ENCODE measurements at places on chromosomes 2 and 18.

GRCh38 chr2:66470199-66470598 lies 35.3 kb downstream of the MEIS1 start:
- no peak for DNase-seq

- DNase-seq: peak; percentile 81
These were observed 100.1 kb downstream of the CRACDL start for GRCh38 chr2:98835831-98836385.

DNA sequence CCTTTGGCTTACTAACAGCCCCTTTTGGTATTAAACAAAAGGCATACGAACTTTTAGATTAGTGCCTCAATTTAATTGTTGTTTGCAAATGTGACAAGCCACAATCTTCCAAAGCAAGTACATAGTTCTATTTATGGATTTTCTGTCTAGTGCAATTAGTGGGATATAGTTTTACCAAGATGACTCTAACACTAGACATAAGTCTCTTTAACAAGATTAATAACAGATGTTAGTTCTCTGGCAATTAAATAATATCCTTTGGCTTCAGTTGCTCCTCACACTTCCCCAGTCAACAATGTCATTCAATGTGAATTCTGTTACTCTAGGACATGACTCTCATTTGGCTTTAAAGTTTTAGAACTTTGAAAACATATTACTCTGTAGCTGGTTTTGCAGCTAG lies 16.7 kb upstream of the MC4R start:
- no peak for DNase-seq

GRCh38 chr2:172545408-172546075 lies 10.3 kb upstream of the PDK1 start:
- no peak for DNase-seq

DNA sequence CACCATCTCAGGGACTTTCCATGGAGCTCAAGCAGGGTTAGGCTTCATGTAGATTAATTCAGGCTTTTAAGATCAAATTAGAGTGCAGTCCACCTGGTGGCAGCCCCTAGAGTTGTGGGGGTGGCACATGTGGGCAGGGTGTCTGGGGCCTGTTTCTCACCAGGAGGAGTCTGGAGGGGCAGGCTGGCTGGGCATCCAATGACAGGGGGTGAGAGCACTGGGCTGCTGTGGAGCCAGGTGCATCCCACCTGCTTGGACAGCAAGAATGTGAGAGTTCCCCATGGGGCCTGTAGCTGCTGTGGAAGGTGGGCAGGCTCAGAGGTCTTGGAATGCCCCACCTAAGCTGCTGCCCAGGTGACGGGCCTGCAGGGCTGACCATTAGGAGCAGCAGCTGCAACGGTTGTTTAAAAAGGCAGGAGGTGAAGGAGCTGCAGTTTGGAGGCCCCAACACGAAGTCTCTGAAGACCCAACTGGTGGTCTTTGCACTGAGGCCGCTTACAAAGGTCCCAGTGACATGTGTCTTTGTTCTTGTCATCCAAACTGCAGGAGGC lies 686.3 kb upstream of the HS6ST1 start:
- no peak for DNase-seq

- no peak for DNase-seq
These were observed 42.4 kb downstream of the THADA start for GRCh38 chr2:43553341-43553855.

- DNase-seq: no peak
These were observed 858.7 kb upstream of the ACVR2A start for GRCh38 chr2:146986161-146986560.

- no peak for DNase-seq
These were observed 387.3 kb downstream of the CLIP4 start for GRCh38 chr2:29502460-29502911.

GRCh38 chr2:86032861-86033595 lies 72.7 kb downstream of the POLR1A start:
- DNase-seq: no peak

- DNase-seq: no peak
These were observed 9.5 kb downstream of the HK2 start for GRCh38 chr2:74843433-74843832.

DNA sequence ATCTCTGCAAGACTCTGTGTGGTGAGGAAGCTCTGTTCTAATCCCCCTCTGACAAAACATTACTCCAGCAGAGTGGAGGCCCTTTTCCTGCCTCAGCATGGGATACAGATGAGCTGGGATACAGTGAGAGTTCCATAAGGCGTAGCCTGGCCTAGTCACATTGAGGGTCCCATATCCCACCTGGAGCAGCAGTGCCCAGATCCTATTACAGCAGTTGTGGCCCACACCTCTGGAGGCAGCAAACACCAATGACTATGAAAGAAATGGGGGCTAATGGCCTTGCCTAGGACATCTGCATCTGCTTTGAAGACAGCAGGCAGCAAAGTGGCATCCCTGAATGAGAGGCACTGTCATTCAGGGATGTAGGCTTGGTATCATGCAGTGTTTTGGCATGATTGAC lies 534.5 kb downstream of the TDRD15 start:
- DNase-seq: no peak

DNA sequence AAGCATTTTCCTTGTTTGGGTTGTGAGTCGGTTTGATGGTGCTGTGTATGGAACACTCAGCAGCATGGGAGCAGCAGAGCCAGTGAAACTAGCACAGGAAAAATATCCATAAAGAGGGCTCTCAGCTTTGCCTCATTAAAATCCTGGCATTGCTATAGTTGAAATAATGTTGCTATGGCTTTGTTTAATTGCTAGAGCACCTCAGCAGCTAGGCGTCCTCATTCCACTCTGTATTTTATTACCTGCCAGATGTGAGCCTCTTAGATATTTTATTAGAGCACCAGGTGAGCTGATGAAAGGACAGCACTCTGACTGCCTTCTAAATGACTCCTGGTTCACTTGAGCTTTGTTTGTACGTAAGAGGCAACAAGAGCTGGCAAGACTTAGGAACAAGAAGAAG lies 232.4 kb downstream of the MTX2 start:
- no peak for DNase-seq

- DNase-seq: no peak
These were observed 3.4 kb downstream of the FZD7 start for GRCh38 chr2:202037086-202037485.

GRCh38 chr18:42048158-42048557 lies 93.1 kb downstream of the PIK3C3 start:
- no peak for DNase-seq

All from central memory CD4-positive, alpha-beta T cell (primary cell).